ENCODE measurements at places on chromosomes 7 and 10.

- no peak for DNase-seq
Observed at GRCh38 chr7:130935564-130936157, 201.7 kb upstream of the KLF14 start.

DNA sequence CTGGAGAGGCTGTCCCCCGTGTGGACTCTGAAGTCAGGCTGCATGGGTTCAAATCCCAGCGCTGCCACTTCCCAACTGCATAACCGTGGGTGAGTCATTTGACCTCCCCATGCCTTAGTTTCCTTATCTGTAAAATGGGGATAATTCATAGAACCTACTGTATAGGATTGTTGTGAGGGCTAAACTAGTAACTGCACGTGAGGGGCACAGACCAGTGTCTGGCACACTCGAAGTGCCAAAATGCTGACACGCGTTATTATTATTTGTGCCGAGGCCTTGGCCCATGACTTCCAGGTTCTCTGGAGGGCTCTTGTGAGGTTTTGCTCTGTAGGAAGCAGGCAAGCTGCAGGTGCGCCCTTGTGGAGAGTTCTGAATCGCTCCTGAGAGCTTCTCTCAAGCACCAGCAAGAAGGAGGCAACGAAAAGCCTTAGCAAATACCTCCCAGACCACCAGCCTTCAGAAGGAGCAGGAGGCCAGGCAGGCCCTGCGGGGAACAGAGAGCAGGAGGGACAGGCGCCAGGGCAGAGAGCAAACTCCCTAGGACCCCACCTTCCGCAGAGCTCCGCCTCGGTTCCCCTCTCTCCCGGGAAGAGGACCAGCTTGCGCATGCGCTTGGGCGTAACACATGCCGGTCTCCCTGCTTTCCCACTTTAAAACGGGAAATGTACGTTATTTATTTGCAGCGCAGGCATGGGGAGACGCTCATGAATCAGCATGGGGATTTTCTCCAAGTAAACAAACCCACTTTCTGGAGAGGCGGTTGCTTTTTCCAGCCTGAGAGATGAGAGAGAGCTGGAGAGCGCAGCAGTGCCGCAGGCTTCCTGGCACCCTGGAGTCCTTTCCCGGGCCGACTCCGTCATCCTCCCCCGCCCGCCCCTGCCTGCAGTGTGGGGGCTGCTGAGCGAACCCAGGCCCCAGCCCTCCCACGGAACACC, 39.6 kb downstream of the SORCS3 start:
- DNase-seq = no peak

DNA sequence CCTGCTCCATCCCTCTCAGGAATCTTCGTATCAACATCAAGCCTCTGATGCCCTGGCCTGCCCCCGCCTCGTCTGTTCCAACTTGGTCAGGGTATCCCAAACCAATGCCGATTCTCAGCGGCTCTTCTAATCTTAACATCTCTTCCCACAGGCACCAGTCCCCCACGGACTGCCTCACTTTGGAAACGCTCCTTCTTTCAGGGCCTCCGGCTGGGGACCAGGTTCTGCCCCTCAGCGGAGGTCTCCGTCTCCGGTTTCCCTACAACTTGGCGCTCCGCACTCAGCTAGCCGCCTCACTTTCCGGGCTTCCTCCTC, 488 bp downstream of the ABCF2 start:
- DNase-seq = no peak

DNA sequence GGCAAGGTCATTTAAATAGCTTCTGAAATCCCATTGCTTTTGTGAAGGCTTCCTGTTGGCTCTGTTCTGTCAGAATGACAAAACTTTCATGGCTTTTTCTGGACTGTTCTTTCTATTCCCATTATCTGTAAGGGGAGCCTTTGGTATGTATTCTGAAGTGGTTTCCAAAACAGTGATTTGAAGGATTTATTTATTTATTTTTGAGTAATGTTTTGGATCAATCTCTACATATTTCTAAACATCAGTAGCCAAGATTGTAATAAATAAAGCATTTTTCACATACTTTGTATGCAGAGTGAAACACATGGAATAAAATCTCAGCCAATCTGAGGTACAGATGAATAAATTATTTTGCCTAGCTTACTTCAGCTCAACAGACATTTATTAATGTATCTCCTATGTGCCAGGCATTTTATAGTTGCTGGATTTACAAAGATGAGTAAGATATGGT, 121.1 kb downstream of the BBS9 start:
- no peak for DNase-seq

GRCh38 chr7:155178096-155178495, 108.0 kb downstream of the HTR5A start:
- no peak for DNase-seq

DNA sequence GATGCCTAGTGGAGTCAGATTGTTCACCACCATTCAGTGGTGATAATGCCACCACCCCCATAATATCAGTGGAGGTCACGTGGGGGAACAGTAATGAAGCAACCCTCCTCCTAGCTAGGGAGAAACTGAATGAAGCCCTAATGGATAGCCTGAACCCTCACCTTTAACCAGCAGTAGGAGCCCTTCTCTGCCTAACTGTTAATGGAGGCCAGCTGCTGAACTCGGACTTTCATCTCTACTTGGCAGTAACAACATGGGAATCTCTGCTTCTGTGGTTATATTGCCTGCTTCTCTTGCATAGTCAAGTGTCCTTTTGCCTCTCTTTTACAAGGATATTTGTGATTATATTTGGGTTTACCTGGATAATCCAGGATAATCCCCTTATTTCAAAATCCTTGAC, 1097.9 kb downstream of the REEP3 start:
- DNase-seq = no peak

- DNase-seq = no peak
Observed at GRCh38 chr7:30169579-30169978, 34.8 kb downstream of the MTURN start.

- no peak for DNase-seq
Observed at GRCh38 chr7:101937717-101938514, 120.5 kb downstream of the CUX1 start.

- no peak for DNase-seq
Observed at GRCh38 chr10:34996843-34997242, 93.3 kb downstream of the CUL2 start.

GRCh38 chr10:17993361-17993760, 41.6 kb downstream of the SLC39A12 start:
- no peak for DNase-seq

DNA sequence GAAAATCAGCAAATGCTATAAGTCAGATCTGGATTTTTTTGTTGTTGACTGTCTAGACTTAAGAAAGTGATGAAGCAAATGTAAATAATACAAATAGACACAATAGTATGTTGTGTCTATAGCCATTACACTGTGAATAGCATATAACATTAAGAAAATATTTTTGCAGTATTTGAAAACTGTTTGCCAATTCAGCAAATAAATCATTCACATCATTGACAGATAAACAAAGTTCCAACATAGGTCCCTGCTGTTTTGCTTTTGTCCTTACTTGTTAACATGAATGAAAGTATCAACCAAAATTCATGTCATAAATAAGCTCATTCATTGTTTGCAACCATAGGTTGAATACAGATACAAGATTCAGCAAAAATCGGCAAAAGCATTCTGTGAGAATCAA, 200.5 kb downstream of the KIF20B start:
- no peak for DNase-seq

- DNase-seq = no peak
Observed at GRCh38 chr7:90958647-90959046, 305.6 kb upstream of the FZD1 start.

DNA sequence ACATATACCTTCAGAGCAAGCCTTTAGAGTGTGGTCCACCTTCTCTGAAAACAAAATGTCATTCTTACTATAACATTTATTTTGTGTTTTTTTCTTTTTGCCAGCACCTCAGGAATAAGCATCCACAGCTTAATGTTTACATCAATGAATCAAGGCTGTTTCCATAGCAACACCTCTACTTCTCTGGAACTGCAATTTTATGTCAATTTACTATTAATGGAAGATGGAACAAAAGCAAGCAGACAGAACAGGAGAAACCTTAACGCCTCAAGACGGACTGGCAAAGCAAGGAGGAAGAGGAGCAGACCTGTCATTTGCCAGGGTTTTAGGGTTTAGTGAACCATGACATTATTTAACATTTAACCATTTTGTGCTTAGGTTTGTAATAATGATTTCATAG, 63.1 kb downstream of the PRR15 start:
- no peak for DNase-seq

DNA sequence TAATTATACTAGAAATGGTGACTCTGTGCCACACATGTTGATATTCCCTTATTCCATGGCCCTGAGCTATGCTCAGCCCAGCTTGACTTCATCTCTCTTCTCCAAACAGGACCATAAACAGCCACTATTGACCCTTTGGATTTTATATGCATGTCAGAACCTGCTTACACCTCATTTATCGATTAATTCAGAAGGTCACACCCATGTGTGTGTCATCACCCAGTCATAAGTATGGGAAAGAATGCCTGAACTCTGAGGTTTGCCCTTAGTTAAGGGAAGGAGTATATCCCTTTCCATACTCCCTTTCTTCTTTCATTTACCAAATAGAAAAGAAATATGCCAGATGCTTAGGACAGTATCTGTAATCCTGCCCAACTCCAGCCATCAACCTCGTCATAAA, 602.3 kb downstream of the SORCS3 start:
- no peak for DNase-seq

DNA sequence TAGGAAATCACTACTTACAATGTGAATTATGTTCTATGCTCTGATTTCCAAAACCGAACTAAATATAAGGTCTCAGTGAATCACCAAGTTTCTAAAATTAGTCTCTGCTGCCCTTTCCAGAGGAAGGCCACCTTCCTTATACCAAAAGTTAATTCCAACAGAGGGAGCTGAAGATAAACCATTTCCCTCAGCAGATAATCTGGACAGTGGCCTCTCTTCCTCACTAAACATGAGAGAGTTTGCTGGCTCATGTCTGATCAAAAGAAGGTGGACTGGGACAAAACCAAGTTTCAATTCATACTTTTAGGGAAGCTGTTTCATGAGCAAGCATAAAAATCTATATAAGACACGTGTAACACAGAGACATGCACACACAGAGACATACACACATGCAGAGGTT, 6.4 kb downstream of the FEZF1 start:
- no peak for DNase-seq

DNA sequence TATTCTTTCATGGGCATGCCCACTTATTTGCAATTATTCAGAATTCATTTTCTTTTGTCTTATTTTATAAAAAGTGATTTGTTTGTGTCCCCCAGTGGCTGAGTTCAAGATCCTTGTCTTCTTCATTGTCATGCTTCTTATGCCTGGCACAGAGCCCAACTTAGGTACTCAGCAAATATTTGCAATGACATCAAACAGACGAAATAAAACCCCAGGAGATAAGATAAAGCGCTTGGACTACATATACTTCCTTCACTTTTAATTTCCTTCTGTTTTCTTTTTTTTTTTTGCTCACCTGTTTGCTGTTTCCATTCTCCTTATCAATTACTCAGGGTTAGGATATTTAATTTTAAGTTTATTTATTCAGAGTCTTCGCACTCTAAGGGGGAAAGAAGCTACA, 225.0 kb downstream of the SDHAF3 start:
- no peak for DNase-seq

GRCh38 chr10:16890691-16891090, 73.5 kb upstream of the RSU1 start:
- no peak for DNase-seq

- DNase-seq = no peak
Observed at GRCh38 chr10:35212856-35213255, 86.2 kb downstream of the CREM start.

- DNase-seq = no peak
Observed at GRCh38 chr7:93036807-93037206, 81.0 kb downstream of the SAMD9 start.

DNA sequence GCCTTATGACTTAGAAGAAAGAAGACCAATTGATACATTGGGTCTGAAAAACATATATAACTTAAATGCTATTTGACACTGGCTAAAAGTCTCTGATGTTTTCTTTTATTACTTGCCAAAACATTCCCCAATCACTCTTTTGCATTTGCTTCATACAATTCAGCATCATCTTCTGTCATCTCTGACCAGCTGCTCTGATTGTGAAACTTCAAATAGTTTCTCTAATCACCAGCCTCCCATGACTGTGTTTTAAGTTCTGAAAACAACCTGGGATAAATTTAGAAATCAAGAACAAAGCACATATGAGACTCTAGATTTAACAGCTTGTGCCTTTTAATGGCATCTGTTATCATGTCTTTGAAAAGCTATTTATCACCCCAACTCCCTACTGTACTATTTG, 208.4 kb upstream of the KCND2 start:
- no peak for DNase-seq

DNA sequence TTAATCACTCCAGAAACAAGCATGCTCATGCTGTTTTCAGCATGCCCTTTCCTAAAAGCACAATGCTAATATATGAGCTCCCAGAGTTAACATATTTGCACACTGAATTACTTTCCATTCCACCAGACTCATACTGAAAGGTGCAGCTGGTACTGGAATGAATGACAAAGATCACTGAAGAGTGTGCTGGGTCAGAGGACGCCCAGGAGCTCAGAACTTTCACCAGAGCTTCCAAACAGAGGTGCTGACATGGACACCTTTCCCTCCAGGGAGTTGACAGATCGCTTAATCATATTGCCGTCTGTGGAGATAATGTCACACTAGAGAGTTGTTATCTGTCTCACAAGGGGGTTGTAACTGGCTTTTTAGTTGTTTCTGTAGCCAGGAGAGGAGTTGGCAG, 292.9 kb downstream of the LHFPL3 start:
- no peak for DNase-seq

- no peak for DNase-seq
Observed at GRCh38 chr7:8783229-8783628, 349.8 kb downstream of the NXPH1 start.

- no peak for DNase-seq
Observed at GRCh38 chr10:102508506-102508905, 4.7 kb downstream of the SUFU start.

- DNase-seq = no peak
Observed at GRCh38 chr7:159098424-159098786, 46.3 kb downstream of the VIPR2 start.

DNA sequence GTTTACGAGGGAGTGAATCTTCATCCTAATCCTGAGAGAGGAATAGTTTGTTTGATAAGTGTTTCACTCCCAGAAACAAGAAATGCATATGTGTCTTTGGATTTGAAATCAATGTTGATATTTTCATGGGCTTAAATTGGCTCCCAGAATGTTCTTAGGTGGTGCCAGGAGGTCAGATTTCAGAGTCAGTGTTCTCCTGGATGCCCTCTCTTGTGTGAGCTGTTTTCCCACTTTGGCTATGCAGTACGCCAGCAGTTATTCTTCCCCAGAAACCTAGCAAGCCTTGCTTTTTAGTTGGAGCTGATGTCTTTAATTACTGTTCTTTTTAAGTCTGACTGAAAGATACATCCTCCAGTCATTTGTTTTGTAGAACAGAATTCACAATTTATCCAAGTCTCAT, 291.4 kb downstream of the DNAJB9 start:
- DNase-seq = no peak

GRCh38 chr10:51260376-51260775, 186.1 kb downstream of the PRKG1 start:
- DNase-seq = no peak

DNA sequence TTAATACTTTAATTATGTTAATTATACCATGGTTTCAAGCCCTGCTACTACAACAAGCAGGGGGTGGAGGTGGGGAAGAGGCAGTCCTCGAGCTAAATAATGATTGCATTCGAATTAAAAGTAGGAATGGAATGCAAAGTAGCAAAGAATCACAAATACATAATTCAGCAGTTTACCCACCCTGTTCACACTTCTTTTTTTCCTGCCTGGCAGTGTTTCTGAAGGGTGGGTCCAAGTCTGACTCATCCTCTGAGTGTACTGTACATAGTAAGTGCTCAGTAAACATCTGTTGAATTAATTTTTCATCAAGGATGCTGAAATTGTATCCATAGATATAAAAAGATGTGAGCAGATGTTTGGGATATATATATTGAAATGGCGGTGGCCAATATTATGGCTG, 778.8 kb downstream of the LRMDA start:
- no peak for DNase-seq

Data from left ventricle myocardium inferior (tissue), 1 donor.